Posterior cingulate gyrus (tissue), 11 donors: ENCODE measurements at places on chromosomes 7 and 10.

DNA sequence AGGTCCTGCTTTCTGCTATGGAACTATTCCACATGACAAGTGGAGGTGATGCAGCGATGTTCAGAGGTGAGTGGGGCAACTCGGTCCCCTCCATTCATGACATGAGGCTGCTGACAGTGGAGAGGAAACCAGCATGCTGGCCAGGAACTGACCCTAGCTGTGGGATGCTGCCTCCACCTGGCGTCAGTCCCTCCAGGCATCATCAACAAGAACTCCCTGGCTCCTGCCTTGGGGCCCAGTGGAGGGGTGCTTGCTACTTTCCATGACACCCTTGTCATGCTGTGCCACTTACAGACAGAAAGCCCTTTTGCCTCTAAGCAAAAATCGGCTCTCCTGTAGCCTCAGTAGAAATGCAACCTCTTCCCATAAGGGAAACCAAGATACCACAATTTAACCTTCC lies 118.5 kb downstream of the LRRC18 start:
- no peak for DNase-seq

GRCh38 chr10:109215291-109216075 lies 707.8 kb downstream of the XPNPEP1 start:
- no peak for DNase-seq

DNA sequence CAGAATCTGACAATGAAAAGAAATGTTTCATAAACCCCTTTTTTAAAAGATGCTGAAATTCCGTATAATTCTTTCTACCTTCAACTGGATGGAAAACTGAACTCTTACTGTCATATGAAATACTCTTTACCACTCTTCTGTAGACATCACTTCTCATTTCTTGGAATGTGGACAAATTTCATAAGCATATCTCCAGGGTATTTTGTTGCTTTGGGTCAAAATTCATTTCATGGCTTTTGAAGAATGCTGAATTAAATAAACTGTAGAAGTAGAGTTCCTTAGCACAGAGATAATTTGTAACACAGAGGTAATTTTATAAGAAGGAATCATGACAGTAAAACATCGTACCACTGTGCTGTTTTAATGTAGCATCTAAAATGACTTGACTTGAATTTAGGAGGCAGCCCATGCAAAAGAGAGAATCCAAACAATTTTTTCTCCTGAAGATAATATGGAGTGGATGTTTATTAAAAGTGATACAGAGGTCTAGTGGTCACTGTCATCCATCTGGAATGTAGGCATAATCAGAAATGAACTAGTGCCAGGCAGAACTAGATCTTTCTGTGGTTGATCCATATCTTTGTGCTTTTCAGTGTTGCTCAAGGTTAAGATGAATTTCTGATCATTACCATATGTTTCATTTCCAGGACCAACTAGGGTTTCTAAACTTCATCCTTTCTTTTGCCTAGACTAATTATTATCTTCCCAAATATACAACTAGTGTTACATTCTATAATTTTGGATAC lies 492.0 kb downstream of the KIF20B start:
- DNase-seq: no peak

DNA sequence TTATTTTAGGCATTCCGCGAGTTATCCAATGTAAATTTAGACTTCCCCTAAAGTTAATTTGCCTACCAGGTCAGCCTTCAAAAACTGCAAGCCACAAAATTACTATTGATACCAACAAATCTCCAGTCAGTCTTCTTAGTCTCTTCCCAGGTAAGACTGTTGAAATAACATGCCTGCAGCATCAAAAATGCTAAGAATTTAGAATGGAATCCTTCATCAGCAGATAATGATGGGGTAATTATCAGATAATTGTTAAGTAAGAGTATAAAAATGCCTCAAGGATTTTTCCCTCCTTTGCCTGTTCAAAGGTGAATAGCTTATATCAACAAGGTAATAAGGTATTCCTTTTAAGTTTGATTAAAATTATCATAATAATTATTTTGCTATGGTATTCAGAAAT lies 228.5 kb downstream of the BBS9 start:
- no peak for DNase-seq

GRCh38 chr10:120516426-120516825 lies 59.4 kb downstream of the PLPP4 start:
- no peak for DNase-seq

DNA sequence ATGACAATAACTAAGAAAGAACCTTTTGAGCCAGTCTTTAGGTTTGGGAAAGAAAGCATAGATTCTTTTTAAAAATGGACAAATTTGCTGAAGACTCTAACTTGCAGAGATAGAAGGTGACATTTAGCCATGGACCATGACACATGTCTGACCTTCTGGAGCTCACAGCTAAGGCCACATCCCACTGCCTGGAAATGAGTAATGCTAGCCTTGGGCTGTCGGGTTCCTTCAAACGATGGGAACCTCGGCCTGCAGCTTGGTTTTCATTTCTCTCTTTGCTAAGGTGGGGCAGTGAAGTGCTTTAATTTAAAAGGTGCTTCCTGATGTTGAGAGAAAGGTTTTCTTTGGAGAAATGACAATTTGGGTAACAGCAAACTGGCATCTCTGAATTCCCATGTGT lies 223.2 kb downstream of the FANK1 start:
- DNase-seq: no peak

DNA sequence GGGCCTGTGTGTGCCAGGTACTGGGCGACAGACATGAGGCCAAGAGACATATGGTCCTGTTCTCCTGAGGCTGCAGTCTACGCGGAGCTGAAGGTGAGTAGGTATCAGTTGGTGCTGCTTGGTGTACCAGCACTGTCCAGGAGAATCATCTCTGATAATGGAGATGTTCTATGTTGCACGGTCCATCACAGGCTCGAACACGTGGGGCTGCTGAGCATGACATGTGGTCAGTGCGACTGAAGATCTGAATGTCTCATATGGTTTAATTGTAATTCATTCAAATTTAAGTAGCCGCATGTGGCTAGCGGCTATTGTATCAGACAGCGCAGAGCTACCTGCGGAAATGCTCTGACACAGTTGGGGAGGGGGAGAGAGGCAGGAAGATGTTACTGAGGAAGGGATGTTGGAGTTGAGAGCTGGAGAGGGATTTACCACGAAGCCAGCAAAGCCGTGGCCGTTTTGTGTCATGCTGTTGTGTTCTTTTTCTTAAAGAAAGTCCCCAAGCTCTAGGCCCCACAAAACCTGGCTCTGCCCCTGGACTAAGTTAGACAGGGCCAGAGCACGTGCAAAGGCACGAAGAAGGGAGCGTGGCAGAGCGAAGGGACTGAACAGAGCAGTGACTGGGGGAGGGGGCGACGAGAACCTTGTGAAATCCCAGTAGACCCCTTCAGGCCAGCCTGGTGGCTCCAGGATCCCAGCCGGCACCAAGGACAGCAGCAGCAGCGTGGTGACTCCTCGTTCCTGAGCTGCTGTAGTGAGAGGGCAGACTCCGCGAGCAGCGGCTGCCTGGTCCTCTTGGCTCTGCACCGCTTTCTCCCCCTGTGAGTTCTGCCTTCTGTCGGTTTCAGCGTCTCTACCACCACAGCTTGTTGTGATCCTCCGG lies 20.0 kb downstream of the SMKR1 start:
- no peak for DNase-seq

DNA sequence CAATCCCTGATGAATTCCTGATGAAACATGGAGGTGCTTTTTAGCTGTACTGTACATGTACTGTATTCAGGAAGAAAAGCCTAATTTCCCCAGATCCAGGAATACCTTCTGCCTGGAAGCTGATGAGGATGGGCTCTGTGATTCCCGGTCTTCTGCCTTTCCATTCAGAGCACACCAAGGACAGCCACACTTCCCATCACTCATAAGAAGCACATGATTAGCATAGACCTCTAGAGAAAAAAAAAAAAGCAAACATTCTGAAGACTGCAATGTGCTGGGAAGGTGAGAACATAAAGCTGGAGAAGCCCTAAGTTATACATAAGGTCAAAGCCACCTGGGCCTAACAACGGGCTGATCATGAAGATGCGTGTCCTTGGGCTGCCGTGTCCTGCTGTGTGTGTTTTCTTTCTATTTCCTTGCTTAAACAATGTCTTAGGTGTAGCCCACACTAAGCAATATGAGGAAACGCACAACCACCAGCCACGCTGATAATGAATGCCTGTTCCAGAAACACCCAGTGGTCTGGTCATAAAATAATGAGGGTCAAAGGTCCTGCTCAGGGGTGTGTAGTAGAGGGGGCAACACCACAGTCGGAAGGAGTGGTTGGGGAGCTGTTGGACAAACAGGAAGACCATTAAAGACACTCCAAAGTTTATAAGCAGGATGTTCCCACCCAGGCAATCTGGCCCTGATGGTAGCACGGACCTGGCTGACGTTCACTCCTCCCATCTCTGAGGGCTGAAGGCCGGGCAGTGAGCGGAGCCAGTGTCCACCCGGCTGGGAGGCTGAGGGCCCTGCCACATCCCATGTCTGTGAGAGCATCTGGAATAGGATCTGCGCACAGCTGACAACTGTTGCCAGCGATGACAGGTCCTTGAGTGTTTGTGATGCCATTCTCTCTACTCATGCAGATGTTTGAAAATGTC lies 7.9 kb downstream of the PKD1L1 start:
- no peak for DNase-seq
